ENCODE measurements at places on chromosomes 6 and 20.

DNA sequence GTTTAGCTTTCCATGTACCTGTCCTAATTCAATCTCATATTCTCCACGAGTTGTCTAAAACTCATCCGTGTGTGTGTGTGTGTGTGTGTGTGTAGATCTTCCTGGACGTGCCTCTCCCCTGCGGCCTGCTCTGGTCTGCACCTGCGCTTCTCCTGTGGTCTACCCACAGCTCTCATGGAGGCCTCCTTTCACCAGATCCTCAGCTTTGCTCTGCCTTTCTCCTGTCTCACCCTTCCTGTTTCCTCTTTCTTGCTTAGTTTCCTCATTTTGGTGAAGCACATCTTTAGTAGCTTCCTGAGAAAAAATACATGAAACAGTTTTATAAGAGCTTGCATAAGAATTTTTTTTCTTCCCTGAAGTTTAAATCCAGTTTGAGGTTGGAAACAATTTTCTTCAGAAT is 18.1 kb downstream of the SLX4IP start:
- no peak for DNase-seq

DNA sequence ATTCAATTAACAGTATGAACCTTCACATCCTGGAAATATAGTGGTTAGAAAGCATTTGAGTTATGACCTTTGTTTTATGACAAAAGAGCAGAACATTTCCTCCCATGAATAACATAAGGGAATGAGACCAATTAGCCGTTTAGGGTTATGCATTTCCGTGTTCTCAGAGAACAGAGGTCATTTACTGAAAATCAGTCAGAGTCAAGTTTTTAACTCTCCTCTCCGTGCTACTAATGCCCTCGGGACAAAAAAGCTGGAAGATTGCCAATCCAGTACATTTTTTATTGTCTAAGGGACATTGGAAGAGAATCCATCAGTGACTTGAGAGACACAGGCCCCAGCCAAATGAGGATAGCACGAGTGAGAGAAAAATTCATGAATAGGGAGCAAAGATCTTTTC is 632.7 kb downstream of the RFPL4B start:
- peak; percentile 58 for DNase-seq

- DNase-seq, result no peak
These were observed 238.2 kb downstream of the SYNE1 start for GRCh38 chr6:152398993-152399392.

DNA sequence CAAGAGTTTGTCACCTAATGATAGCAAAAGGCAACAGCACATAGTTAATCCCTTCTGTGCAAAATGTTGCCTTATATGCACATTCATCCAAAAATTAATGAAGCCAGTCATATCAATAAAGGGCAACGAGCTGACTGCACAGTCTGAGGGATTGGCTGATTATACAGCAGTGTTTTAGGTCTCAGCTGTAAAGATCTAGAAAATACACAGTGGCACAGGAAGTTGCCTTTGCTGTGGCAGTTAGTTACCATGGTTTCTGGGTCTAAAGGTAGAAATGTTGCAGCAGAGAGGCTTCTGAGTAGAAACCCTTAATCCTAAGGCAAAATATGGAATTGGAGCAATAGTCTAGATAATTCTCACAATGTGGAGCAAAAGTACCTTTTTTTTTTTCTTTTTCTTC is 89.7 kb downstream of the SMPDL3A start:
- no peak for DNase-seq

GRCh38 chr6:43934183-43934802 is 164.3 kb downstream of the VEGFA start:
- no peak for DNase-seq

Data from Caki2 (cell line).